ENCODE measurements at places on chromosomes 6 and 20.

DNA sequence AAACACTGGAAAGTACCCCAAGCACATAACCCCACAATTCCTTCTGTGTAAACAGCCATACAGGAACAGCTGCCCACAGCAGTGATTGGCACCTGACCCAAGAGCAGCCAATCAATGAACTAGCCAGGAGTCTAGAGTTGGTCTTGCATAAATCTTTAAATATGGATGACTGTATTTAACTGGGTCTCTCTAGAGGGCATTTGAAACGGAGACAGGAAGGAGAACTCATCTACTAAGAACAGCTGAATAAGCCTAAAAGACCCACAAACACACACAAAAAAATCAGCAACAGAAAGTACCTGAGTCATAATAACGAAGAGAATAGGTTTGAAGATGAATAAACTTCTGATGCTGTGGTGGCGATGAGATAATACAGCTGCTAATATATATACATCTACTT lies 49.0 kb upstream of the ASF1A start:
- DNase-seq: no peak

- DNase-seq: no peak
These were observed 74.8 kb downstream of the RIN2 start for GRCh38 chr20:19832875-19833274.

GRCh38 chr6:12178521-12178920 lies 111.6 kb upstream of the EDN1 start:
- DNase-seq: no peak

GRCh38 chr6:30265181-30265580 lies 52.0 kb upstream of the TRIM26 start:
- no peak for DNase-seq

- DNase-seq: no peak
These were observed 38.7 kb downstream of the C6orf132 start for GRCh38 chr6:42103753-42104094.

GRCh38 chr6:30885481-30885998 lies 1.2 kb downstream of the DDR1 start:
- no peak for DNase-seq

DNA sequence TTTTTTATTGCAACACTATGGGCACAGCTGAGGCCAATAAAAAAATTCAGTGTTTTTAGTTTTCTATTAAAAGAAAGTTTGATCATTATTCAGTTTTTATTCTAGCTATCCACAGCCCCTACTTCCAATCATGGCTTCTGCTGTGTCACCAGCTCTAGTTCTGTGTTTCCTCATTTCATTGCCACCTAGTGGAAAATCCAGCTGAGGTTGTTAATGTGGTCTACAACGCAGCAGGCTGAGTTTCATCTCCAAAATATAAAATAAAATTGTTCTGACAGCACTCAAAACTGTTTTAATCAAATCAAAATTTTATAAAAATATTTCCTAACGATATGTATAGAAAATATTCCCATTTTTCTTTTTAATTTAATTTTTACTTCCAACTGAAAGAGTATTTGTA lies 13.6 kb downstream of the COL9A1 start:
- no peak for DNase-seq

DNA sequence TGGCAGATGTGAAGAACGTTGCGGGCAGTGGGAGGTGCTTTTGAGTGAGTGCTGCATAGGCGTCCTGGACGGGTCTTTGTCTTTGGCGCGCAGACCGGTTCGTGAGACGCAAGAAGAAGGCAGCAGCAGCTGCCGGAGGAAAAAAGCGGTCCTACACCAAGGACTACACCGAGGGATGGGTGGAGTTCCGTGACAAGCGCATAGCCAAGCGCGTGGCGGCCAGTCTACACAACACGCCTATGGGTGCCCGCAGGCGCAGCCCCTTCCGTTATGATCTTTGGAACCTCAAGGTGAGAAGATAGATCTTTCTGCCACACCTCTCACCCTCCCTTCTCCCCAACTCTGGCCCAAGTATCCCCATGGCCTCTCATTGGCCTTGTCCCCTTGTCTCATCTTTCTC lies 1.1 kb downstream of the ABT1 start:
- DNase-seq: no peak

- DNase-seq: no peak
These were observed 48.7 kb downstream of the DNAAF9 start for GRCh38 chr20:3358676-3359340.

DNA sequence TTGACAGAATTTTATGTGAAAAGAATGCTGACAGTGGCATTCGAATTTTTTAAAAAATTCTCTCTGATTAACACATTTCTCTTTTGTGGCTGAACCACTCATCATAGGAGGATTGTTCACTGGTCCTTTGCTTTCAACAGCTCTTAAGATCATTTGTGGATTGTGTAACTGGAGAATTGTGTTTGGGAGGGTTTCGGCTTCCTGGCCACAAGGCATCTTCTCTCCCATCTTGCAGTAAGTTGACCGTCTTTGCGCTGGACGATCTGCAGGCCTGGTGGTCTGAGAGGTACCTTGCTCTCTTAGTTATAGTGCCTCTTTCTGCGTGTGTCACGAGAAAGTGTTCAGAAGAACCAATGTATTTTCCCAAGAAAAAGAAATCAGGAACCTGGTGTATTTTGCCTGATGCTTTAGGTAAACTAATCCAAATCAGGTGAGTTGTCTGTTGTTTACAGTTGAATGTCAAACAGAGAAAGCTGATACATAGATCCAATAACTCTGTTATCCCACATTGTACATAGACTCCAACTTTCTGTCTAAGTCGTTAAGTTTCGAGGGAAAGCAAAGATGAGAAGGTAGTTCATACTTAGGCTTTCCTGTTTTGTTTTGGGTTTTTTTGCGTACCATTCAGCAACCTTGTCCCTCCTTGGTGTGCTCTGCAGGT lies 14.8 kb upstream of the EXOC2 start:
- DNase-seq: no peak

- no peak for DNase-seq
These were observed 300.5 kb downstream of the PLCB1 start for GRCh38 chr20:8432435-8433148.

DNA sequence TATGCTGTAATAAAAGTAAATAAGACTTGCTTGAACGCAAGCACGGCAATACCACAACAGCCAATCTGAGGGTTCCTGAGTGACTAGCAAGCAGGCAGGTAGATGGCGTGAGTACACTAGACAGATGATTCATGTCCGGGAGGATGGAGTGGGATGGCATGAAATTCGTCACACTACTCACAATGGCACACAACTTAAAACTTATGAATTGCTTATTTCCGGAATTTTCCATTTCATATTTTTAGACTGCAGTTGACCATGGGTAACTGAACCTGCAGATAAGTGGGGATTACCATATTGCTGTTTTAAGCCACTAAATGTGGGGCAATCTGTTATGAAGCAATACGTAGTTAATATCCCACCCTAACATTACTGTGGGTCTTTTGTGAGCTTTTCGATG lies 93.6 kb upstream of the NFATC2 start:
- DNase-seq: no peak
